NB4 (cell line): ENCODE measurements at places on chromosomes 13 and 19.

- DNase-seq, result no peak
Observed at GRCh38 chr13:38418286-38418685, 68.6 kb downstream of the UFM1 start.

DNA sequence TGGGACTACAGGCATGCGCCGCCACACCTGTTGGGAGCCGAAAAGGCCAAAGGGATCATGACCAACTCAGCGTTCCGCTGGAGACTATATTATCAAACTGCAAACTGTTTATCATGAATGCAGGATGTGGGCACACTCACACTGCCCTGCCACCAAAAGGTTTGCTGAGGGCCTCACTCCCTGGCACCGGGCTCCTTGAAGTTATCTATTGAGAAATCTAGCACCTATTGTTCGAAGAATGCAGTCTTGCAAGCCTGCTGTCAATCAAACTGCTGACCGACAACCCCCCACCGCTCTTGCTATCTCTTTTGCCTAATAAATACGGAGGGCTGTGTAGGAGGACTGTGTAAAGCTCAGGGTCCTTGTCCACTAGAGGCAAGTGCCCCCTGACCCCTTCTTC is 5.2 kb upstream of the ZNF836 start:
- no peak for DNase-seq

DNA sequence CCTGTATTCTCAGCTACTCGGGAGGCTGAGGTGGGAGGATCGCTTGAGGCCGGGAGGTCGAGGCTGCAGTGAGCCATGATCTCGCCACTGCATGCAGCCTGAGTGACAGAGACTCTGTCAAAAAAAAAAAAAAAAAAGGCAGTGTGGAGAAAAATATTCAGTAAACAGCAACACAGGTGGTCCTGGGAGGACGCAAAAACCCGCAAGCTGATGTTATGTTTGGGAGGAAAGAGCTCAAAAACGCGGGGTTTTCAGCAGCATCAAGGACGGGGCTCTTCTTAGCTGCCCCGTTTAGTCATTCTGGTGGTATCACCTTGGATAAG is 599 bp upstream of the ZNF784 start:
- no peak for DNase-seq

DNA sequence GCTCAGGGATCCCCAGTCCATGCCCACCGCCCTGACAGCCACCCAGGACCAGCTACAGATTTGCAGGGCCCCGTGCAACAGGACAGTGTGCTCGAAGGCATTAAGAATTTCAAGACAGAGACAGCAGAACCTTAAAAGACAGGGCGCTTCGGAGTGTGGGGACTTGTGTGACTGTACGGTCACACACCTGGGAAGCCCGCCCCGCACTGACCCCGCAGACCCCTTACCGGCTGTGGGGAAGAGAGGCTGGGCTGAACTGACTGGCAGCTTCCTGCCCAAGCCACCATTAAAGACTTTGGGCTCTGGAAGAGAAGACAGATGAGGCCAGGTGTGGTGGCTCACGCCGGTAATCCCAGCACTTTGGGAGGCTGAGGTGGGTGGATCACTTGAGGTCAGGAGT is 14.4 kb downstream of the STAP2 start:
- no peak for DNase-seq

DNA sequence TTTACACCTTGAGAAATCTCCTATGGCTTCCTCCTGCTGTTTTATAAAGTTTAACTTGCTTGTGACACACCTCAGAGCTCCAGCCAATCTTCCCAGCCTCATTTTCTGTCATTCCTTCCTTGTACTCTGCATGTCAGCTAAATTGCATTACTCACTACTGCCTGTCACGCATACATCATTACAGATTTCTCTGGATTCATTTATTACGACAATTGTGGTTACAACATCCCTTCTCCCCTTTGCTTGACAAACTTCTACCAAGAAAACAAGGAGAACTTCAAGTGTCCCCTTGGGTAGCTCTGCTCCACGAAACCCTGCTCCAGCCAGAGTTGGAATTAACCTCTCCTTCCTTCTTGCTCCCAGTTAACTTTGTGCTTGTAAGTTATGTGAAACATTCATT is 22.0 kb upstream of the GPR18 start:
- DNase-seq, result peak; percentile 61
